ENCODE measurements at places on chromosomes 7 and 10.

DNA sequence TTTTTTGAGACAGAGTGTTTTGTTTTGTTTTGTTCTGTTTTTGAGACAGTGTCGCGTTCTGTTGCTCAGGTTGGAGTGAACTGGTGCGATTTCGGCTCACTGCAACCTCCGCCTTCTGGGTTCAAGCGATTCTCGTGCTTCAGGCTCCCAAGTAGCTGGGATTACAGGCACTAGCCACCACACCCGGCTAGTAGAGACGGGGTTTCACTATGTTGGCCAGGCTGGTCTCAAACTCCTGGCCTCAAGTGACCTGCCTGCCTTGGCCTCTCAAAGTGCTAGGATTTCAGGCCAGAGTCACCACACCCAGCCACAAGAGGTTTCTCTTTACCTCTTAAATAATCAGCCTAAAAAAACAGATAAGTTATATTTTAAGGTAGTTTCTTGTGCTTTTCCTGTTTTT, 8.7 kb upstream of the ARHGAP12 start:
- DNase-seq = no peak

- DNase-seq = no peak
Measured at GRCh38 chr10:73060738-73061635, 35.7 kb downstream of the P4HA1 start.

GRCh38 chr7:2460188-2460587, 16.0 kb downstream of the GRIFIN start:
- no peak for DNase-seq

GRCh38 chr7:43612599-43613589, 30.0 kb downstream of the STK17A start:
- DNase-seq = no peak

- DNase-seq = no peak
Measured at GRCh38 chr7:95317546-95317945, 6.8 kb downstream of the PON1 start.

GRCh38 chr10:60375293-60376004, 14.2 kb downstream of the ANK3 start:
- DNase-seq = no peak

DNA sequence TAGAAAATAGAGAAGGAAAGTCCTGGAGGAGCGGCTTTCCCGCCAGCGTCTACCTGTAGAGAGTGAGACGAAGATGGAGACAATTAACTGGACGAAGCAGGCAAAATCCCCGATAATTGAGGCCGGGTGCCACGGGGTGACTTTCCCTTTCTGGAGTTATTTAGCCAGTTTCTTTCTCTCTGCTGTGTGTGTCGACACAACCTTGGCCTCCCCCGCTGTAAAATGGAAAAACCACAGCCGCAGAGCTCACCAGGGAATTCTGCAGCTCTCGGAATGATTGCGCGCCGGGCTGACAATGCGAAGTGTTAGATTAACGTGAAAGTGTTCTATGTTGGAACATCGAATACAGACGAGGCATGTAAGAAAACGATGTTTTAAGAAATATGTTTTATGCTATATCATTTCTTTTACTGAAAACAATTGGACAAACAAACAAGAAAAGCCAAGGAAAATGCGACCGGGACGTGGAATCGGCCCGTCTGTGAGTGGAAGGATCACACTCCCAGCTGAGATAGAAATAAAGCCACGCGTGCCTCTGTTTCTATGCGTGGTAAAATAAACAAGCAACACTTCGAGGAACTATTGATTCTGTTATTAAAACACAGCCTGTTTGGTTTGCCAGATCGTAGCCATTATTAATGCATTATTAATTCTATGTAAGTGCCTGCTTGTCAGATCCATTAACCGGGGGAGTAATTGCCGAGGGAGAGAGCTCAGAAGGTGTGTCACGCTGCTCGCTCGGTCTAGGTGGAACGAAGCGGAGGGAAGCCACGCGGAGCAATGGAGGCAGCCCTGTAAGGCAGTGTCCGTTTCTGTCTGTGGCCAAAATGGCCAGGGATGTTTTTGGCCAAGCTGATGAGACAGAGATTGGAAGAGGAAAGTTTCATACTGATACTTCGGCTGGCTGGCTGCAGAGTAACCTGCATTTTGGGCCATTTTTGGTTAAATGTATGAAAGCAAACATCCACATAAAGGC, 129.4 kb downstream of the DNAJB6 start:
- no peak for DNase-seq

DNA sequence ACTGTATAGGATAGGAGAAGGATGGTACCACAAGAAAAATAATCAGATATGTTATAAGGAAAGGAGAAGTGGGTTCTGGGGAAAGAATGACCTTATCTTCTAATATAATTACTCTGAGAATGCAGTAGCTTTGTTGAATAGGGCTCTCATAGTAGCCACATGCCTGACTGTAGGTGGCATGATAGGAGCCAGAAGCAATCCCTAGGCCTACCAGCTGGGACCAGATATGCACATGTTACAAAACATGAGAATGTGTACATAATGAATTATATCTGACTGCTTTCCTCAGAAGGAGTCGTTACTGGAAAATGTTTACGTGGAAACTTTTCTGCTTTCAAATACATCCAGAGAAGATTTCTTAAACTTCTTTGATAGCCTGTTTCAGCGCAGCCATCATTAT, 53.2 kb upstream of the FAM3C start:
- no peak for DNase-seq
